ENCODE measurements at places on chromosomes 3 and 15.
A peak's percentile ranks its signal among the peaks of the same experiment; 100 is the strongest.

GRCh38 chr15:84552896-84553295 lies 47.9 kb upstream of the ZSCAN2 start:
- ATAC-seq: no peak

- no peak for ATAC-seq
These were observed 62.2 kb downstream of the UMPS start for GRCh38 chr3:124792341-124793040.

- ATAC-seq: no peak
These were observed 70.8 kb upstream of the POMGNT2 start for GRCh38 chr3:43176666-43177065.

GRCh38 chr15:96073908-96074307 lies 256.6 kb upstream of the NR2F2 start:
- no peak for ATAC-seq

DNA sequence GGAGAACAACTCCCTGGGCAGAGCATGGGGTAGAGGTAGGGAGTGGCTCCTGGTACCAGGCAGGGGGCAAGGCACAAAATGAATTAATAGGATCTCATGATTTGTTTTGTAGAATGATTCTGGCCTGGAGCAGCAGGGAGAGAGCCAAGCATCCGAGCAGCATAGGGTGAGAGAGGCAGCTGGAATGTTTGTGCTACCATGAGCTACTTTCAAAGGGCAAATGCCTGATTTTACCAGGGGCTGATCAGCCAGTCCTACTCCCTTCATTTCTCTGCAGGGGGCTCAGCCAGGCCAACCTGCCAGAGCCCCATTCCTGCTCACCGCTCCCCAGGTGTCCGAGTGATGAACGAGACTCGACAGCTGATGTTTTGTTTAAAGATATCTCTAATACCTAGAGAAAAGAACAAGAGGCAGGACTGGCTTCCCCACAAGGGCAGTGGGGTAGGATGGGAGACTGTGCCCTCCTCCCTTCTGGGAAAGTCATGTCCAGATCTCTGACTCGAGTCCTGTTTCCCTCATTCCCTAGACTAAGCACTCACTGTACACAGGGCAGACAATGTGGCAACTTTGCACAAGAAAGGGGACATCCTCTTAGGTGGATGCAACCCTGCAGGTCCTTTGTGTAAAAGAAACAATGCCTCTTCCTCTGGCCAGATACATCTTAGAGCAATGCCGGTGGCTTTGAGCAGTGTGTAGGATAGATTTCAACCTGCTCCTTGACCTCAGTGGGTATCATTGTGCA lies 12.9 kb downstream of the DUOX2 start:
- ATAC-seq: no peak

- ATAC-seq: no peak
These were observed 103.7 kb downstream of the PEX5L start for GRCh38 chr3:179933080-179933479.

- ATAC-seq: no peak
These were observed 8.4 kb downstream of the UPK1B start for GRCh38 chr3:119181765-119182164.

DNA sequence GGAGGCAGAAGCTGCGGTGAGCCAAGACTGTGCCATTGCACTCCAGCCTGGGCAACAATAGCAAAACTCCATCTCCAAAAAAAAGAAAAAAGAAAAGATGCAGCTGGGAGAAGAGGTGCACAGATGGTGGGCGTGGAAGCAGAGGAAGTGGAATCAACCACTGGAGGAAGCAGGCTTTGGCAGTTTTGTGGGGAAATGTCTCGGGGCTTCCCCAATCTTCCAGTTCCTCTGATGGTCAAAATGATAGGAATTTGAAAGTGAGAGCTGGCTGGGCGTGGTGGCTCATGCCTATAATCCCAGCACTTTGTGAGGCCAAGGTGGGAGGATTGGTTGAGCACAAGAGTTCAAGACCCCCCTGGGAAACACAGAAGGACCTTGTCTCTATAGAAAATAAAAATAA lies 48.1 kb upstream of the SMAD3 start:
- no peak for ATAC-seq

DNA sequence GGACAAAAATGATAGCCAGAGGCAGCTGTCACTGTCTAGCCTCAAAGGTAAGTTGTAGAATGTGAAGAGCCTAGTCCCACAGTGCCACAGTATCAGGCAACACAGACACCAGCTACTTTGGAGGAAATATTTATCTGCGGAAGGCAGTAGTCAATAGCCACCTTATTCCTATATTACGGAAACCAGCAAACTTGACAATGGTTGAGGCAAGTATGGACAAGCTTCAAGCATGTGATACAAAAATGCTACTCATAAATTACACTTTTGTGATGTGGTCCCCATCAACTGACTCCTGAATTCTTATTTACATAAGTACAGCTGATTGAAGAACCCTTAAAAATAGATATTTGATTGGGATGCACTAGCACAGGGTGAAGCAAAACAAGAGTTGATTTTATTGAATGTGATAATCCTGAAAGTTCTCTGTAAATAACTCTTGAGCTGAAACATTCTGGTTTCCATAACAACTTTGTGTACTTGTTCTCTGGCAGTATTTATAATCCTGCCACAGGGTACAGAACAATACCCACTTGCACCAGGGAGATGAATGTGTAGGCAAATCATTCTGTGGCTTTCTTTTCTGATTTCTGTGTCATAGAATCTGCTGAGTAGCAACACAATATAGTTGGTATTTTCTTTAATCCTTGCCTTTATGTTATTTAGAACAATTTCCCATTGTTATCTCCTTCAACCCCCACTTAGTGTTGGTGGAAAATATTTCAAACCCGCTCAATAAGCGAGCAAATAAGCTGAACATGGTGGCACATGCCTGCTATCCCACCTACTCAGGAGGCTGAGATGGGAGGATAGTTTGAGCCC lies at the start of gene ANKUB1:
Gene ANKUB1 (minus strand): TSS at position 103 of the 819 bp plus-strand sequence. CDS start 188 bp downstream, outside the sequence.
- no peak for ATAC-seq

DNA sequence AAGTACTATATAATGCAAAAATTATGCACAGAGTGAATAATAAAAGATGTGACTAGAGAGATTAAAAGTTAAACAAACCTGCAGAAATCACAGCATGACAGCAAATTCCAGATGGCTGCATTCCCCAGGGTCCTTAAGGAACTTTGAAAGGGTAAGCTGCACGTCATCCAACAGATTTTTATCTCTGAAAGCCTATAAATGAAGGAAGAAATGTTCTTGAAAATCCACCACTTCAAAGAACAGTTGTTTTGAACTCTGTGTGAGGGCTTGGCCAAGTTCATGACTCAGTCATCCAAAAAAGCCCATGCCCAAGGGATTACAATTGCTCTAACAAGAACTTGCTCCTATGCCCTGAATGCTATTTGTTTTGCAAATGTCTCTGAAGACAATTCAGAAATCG lies 603.6 kb downstream of the PLOD2 start:
- no peak for ATAC-seq

DNA sequence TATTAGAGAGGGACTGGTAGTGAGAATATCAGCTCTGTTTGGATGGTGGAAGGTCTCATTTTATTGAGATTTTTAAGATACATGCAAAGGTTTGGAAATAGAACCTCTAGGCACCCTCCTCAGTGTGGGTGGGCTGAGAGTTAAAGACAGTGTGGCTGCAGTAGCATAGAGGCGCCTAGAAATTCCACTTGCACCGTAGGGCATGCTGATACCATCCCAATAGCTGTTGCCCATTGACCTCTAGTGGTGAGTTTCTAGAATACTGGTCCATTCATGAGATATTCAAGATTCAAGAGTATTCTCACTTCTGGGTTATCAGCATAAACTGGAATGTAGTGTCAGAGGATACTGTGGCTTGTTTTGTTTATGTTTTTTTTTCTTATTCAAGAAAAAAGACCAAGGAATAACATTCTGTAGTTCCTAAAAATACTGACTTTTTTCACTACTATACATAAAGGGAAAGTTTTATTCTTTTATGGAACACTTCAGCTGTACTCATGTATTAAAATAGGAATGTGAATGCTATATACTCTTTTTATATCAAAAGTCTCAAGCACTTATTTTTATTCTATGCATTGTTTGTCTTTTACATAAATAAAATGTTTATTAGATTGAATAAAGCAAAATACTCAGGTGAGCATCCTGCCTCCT lies 87.2 kb downstream of the TGFBR2 start:
- peak; percentile 91 for ATAC-seq

DNA sequence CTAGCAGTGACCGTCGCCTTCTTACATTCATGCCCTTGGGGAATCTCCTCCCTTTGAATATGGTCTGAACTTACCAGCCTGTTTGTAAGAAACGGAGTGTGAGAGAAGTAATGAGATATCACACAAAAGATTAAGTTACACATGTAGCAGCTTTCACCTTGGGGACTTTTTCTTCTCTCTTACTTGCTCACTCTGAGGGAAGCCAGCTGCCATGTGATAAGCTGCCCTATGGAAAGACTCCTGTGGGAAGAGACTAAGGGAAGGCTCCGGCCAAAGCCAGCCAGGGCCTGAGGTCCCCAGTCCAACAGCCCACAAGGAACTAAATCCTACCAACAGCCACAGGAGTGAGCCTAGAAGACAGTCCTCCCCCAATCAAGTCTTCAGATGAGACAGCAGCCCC lies 190.4 kb upstream of the TSC22D2 start:
- ATAC-seq: no peak

DNA sequence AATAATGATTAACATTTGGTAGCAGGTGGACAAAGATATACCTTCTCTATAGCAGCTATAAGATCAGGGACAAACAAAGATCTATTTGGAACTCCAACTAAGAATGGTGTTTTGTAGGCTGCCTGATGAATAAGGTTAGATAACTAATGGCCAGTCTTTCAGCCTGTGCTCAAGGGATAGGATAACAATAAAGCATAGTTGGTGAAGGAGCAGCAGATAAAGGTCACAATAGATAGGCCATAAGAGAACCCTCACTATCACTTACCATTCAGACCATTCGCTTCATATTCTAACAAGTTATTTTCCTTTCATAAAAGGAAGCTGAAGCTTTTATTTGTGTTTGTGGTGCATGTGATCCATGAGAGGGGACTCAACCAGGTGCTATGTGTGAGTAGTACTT lies 19.8 kb downstream of the EPM2AIP1 start:
- no peak for ATAC-seq

Measured in stimulated activated memory B cell treated with anti-CD40 and anti-IgM and Interleukin-4, amounts not matched to agents 10 μg/mL and 1 μg/mL and 100 μg/mL, for 72 hours (primary cell).